ENCODE measurements at places on chromosomes 16 and 17. TPM values are rescaled to one million over a fixed set of nuclear protein-coding genes. Genes with fewer than 3 reads are reported as not detected.

NRN1L gene
- total RNA-seq, result not detected

IRF8 gene
- not detected for total RNA-seq

GPR142 gene
- total RNA-seq, result not detected

PIGQ gene
- 25.1 TPM for total RNA-seq

NLGN2 gene
- total RNA-seq, result 23.5 TPM

Data from cardiac ventricle fibroblast (primary cell).